ENCODE measurements at places on chromosomes 4 and X.

GRCh38 chr4:185395956-185396723, 416 bp upstream of the LRP2BP start:
- peak; percentile 91 for DNase-seq

DNA sequence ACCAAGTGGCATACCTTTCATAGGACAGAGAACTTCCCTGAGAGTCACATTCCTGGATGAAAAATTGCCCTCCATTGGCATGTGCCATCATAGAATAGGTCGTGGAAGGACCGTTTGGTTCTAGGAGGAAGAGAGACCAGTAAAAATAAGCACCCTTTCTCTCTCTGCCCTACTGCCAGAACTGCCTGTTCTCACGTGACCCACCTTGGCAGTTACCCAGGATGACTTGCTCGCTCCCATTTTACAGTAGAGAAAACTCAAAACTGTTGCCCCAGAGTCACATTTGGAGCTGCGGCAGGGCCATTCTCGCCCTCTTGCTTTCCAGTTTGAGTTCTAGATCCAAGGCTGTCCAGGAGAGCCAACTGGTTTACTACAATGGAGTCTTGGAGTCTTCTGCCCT, 1.1 kb upstream of the NLGN3 start:
- DNase-seq: no peak

DNA sequence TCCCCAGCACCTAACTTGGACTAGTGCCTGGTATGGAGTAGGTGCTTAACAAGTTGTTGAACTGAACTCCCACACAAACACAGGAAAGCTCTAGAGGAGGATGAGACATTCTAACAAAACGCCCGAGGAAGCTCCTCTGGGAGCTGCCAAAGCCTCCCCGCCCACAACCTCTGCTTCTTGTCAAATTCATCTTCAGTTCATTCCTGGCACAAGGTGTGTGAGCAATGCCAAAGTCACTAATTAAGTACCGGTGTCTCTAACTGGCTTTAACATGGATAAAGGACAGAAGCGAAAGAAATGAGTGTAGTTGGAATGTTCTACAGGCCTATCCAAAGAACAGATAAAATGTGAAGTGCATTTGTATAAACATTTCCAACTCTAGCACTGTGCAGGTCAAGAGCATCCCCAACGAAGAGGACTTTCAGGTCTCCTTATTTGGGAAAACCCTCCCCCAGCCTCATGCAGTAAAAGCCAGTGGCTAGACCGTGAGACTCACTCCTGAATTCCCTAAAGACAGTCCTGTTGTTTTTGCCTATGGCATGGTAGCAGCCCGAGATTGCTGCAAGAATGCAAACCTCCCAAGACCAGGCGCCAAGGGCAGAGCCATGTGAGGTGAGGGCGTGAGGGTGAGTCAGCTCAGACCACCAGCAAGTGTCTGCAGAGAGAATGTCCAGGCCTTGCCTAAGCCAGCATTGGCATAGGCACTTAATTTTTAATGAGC, 72.2 kb upstream of the KLF3 start:
- no peak for DNase-seq

- DNase-seq: no peak
Measured at GRCh38 chrX:139924696-139925095, 8.2 kb downstream of the ATP11C start.

GRCh38 chr4:168380290-168380689, 61.7 kb upstream of the DDX60 start:
- no peak for DNase-seq
